ENCODE measurements at places on chromosomes 5 and 9. TPM values are rescaled to one million over a fixed set of nuclear protein-coding genes. Genes with fewer than 3 reads are reported as not detected.

Gene SHB
- polyA plus RNA-seq, result 22.1 TPM

Gene PDCD1LG2
- polyA plus RNA-seq, result 0.12 TPM

Gene ENDOG
- 8.5 TPM for polyA plus RNA-seq

Gene EIF4E1B
- not detected for polyA plus RNA-seq

Gene FOXI1
- polyA plus RNA-seq, result 4.9 TPM

Gene FBXW2
- 43.2 TPM for polyA plus RNA-seq

Gene UGT3A2
- polyA plus RNA-seq, result 19.4 TPM

Gene PCDHA12
- not detected for polyA plus RNA-seq

Gene SLCO6A1
- polyA plus RNA-seq, result not detected

Gene LECT2
- polyA plus RNA-seq, result 2.3 TPM

Gene F12
- 9.1 TPM for polyA plus RNA-seq

Gene GTF3C4
- polyA plus RNA-seq, result 26.5 TPM

Gene TMEM252
- polyA plus RNA-seq, result 8.6 TPM

Gene IPO11
- polyA plus RNA-seq, result 34.7 TPM
